ENCODE measurements at places on chromosomes 1 and 21.

- no peak for DNase-seq
- H3K4me1 ChIP-seq, result no peaks in the 10 kb centered on the region
These were observed 70.6 kb downstream of the ALPL start for GRCh38 chr1:21579791-21580190.

DNA sequence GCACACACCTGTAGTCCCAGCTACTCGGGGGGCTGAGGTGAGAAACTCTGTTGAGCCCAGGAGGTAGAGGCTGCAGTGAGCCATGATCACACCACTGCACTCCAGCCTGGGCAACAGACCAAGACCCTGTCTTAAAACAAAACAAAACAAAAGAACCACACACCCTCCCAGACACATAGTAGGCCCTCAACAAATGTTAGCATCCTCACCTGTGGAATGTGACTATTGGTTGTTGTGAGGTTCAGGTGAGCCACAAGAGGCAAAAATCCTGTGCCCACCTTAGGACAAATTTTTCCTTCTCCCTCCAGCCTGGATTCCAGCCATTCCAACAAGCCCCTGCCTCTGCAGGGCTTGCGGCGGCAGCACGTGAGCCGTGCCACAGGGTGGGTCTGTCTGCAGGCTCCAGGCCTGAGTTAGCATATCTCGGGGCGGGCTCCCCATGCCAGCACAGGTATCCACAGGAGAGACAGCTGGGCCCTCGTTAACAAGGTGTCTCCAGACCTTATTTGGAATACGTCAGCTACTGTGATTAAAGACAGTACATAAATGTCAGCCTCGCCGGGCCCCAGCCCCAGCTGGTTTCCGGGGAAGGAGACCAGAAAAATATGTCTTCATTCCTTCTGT lies 17.4 kb downstream of the C1QB start:
- H3K36me3 ChIP-seq, result no peaks in the 10 kb centered on the region
- H3K27ac ChIP-seq, result no peak overlapping the region
- DNase-seq, result no peak

GRCh38 chr1:200453553-200453905 lies 43.7 kb upstream of the ZNF281 start:
- H3K36me3 ChIP-seq, result no peaks in the 10 kb centered on the region
- H3K27ac ChIP-seq, result no peak overlapping the region
- H3K4me3 ChIP-seq, result no peak overlapping the region
- H3K27me3 ChIP-seq, result no peaks in the 10 kb centered on the region

- H3K27ac ChIP-seq, result no peak overlapping the region
- H3K36me3 ChIP-seq, result no peaks in the 10 kb centered on the region
- H3K4me3 ChIP-seq, result no peak overlapping the region
These were observed 3.2 kb downstream of the UBASH3A start for GRCh38 chr21:42406866-42407265.

DNA sequence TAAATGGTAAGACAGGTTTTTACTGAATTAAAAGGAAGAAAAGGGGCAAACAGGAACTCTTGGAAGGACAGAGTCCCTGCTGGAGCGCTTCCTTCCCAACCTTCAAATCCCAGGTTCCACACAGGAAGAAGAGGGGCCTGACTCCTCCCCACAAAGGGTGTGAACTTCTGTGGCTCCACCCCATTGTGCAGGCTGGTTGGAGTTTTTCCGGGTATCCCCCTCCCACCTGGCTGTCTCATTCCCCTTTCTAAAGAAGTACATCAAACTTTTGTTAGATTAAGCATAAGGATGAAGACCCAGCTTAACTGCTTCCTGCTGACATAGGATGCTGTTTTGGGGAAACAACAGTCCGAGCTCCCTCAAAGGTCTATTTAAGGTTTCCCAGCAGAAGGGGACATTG lies 187.7 kb downstream of the FCRL5 start:
- no peaks in the 10 kb centered on the region for H3K36me3 ChIP-seq
- no peaks in the 10 kb centered on the region for H3K4me1 ChIP-seq
- no peak overlapping the region for H3K27ac ChIP-seq
- H3K4me3 ChIP-seq, result no peak overlapping the region
- no peak for DNase-seq
- no peaks in the 10 kb centered on the region for H3K27me3 ChIP-seq

All from activated B cell treated with CpG ODN at 0.5 μM for 24 hours (primary cell).